ENCODE measurements at places on chromosomes 5 and 9. TPM values are rescaled to one million over a fixed set of nuclear protein-coding genes. Genes with fewer than 3 reads are reported as not detected.

The MAN1B1 gene
- total RNA-seq = 48.1 TPM

GRCh38 chr5:171122372-171122771 is 186.7 kb upstream of the TLX3 start:
- no peak overlapping the region for H3K4me3 ChIP-seq
- H3K27ac ChIP-seq = no peak overlapping the region
- no peak for DNase-seq
- no peaks in the 10 kb centered on the region for H3K27me3 ChIP-seq
- H3K36me3 ChIP-seq = no peaks in the 10 kb centered on the region
- H3K4me1 ChIP-seq = no peaks in the 10 kb centered on the region

GRCh38 chr5:132254321-132254977 is 3.0 kb upstream of the PDLIM4 start:
- H3K27me3 ChIP-seq = peaks cover 27% of the 10 kb centered on the region
- H3K4me3 ChIP-seq = no peak overlapping the region
- H3K27ac ChIP-seq = no peak overlapping the region

DNA sequence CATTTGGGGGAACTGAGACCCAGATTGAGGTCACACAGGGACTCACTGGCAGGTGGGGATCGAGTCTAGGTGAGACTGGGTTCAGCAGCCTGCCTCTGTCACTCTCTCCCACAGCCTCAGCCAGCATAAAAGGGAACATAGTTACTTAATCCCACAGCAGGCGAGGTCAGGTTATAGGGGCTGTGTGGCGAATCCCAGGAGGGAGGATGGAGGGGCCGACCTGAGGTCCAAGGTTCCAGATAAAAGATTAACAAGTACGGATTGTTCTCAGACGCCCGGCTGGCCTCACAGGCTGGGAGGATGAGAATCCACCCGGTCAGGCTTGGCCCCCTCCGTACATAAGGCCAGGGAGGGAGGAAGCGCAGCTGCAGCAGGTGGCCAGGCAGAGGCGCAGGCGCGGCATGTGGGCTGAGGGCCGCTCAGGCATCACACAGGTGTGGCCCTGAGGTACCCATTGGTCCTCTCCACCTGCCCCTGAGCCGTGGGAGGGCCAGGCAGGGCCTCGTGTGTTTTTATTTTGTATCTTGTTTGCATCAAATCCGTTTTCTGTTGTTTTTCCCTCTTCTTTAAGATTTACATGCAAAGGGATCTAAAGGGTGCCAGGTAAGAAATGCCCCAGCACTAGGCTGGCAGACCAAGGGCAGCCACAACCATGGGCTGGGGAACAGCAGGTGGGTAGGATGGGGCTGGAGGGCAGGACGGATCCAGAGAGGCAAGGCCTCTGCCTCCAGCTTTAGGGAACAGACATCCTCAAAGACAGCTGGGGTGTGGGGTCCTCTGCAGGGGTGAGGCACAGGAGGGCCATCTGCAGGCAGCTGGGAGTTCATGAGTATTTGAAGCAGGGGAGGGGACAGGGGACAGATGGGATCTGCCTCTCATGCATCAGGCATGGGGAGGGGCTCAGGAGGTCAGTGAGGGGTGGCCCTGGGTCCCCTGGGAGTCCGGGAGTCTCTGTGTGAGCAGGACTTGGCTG is 3.6 kb downstream of the SUSD3 start:
- no peak for DNase-seq
- peak overlapping the region; percentile 91 for H3K4me3 ChIP-seq
- peak overlapping the region; percentile 94 for H3K27ac ChIP-seq

The IL13 gene
- 308 TPM for total RNA-seq

DNA sequence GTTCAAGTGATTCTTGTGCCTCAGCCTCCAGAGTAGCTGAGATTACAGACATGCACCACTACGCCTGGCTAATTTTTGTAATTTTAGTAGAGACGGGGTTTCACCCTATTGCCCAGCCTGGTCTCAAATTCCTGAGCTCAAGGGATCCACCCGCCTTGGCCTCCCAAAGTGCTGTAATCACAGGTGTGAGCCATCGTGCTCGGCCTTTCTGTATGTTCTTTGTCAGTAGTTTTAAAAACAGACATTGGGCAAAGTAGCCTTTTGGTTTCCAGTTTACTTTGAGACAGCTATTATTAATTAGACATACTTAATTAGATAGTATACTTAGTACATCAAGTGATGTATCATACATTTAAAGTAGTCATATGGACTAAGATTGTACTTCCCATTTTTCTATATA is 45.2 kb downstream of the RBM27 start:
- no peak overlapping the region for H3K27ac ChIP-seq
- peaks cover 10% of the 10 kb centered on the region for H3K4me1 ChIP-seq
- H3K4me3 ChIP-seq = no peak overlapping the region
- H3K27me3 ChIP-seq = no peaks in the 10 kb centered on the region

The SOHLH1 gene
- not detected for total RNA-seq

The AK3 gene
- 23.9 TPM for total RNA-seq

DNA sequence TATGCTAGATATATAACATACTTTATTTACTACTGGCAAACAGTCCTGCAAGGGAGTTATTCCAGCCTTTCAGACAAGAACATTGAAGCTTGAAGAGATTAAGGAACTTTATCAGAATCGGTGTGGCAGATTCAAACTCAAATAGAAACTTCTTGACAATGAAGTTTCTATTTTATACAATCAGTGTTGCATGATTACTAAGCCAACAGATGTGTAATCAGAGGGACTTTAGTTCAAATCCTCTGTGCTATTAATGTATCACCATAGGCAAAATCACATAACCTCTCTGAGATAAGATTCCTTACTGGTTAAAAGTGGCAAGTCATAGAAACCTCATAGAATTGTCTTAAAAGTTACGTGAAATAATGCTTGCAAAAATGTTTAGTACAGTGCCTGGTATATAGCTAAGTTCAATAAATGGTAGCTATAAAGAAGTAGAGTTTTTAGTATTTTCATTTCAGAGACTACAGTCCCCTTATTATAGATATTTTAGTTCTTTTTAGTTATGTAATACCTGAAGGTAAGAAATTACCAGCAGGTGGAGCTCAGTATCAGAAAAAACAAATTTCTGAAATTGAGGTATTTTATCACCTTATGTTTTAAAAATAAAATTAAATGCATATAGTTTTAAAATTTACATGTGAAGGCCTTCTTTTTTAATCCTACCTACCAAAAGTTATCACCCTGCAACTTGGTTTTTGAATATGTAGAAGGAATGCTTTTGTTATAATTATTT is 172.1 kb downstream of the FER start:
- no peaks in the 10 kb centered on the region for H3K4me1 ChIP-seq
- H3K4me3 ChIP-seq = no peak overlapping the region
- H3K36me3 ChIP-seq = no peaks in the 10 kb centered on the region
- no peaks in the 10 kb centered on the region for H3K27me3 ChIP-seq

The ELL2 gene
- total RNA-seq = 97.6 TPM

The C9orf153 gene
- total RNA-seq = not detected

The WDR38 gene
- total RNA-seq = not detected

The NOXA1 gene
- total RNA-seq = 0.49 TPM

DNA sequence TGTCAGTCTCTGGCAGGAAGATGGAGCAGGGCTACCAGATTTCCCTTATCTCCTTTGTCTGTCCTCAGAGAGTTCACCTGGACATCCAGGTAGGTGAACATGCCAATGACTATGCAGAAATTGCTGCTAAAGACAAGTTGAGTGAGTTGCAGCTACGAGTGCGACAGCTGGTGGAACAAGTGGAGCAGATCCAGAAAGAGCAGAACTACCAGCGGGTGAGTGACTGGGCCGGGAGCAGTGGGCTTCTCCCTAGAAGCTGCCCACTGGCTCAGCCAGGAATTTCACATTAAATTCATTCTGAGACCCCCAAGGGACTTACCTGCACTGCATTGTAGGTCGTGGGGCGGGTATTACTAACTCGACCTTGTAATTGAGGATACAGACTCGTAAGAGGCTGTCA is 2.1 kb downstream of the TMED9 start:
- no peak for DNase-seq
- H3K27ac ChIP-seq = no peak overlapping the region
- peaks cover 28% of the 10 kb centered on the region for H3K36me3 ChIP-seq
- peaks cover 12% of the 10 kb centered on the region for H3K27me3 ChIP-seq

DNA sequence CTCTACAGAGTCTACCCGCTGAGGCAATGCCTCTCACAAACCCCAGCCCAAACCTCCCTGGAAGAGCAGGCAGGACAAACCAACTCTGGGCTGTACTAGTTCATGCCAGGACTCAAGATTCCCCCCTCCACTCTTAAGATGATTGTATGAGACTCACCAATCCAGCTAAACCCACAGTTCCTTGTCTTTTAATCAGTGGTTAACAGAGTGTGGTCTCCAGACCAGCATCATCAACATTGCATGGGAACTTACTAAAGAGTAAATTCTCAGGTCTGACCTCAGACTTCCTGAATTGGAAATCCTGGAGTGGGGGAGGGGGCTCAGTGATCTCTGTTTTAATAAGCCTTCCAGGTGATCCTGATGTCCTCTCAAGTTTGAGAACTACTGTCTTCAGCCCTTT is 240.9 kb downstream of the GAS1 start:
- no peaks in the 10 kb centered on the region for H3K27me3 ChIP-seq
- H3K4me1 ChIP-seq = no peaks in the 10 kb centered on the region
- DNase-seq = no peak
- H3K27ac ChIP-seq = no peak overlapping the region
- H3K36me3 ChIP-seq = no peaks in the 10 kb centered on the region
- H3K4me3 ChIP-seq = no peak overlapping the region

GRCh38 chr5:149886060-149886459 is 58.5 kb downstream of the PDE6A start:
- H3K27ac ChIP-seq = no peak overlapping the region
- DNase-seq = no peak
- no peak overlapping the region for H3K4me3 ChIP-seq
- H3K27me3 ChIP-seq = no peaks in the 10 kb centered on the region

DNA sequence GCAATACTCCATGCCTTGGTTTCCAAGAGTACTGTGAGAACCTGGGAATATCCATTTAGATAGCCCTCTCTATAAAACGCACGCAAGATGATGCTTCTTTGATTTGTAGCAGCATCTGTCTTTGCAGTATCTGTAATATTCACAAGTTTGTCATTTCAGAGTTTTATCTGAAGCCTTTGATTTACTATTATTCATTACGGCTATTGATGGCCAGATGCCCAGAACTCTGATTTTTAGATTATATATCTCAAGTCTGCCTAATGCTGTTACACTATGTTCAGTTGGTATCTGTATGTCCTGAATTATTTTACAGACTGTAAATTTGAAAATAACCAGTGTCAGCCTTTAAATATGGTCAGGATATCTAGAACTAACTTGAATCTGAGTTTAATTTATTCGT is 233.3 kb downstream of the FAM170A start:
- H3K27ac ChIP-seq = no peak overlapping the region
- DNase-seq = no peak
- no peaks in the 10 kb centered on the region for H3K36me3 ChIP-seq
- H3K4me1 ChIP-seq = no peaks in the 10 kb centered on the region

DNA sequence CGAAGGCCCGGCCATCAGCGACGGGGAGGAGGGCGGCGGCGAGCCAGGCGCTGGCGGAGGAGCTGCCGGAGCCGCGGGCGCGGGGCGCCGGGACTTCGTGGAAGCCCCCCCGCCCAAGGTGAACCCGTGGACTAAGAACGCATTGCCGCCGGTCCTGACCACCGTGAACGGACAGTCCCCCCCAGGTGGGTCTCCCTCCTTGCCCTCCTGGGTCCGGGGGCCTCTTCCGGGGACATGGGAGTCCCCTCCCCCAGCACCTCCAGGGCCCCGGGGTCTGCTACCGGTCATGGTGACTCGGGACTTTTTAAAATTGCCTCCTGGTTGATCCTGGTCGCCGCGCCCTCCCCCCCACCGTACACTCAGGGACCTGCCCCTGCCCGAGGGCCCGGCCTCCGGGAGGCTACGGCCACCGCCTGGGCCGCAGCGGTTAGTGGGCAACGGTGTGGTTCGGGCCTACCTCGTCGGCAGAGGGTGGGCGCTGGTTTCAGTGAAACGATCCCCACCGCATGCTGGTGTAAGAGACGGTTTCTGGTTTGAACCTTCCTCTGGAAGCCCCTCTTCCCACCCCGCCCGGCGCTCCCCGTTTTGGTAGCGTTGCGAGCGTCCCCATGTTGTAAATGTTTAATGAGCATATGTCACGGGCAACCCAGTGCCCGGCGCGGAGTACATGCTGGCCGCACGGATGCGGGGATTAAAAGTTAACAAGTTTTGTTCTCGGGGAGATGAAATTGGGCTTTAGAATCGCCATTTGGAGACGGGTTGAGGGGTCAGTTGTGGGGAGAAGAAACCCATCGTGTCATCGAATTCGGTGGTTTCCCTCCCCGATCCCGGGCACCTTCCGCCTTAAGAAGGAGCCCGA is 1.1 kb downstream of the LARP1 start:
- H3K4me3 ChIP-seq = peak overlapping the region; percentile 94
- peak overlapping the region; percentile 96 for H3K27ac ChIP-seq
- H3K36me3 ChIP-seq = peaks cover 13% of the 10 kb centered on the region
- peaks cover 1% of the 10 kb centered on the region for H3K27me3 ChIP-seq

- no peak overlapping the region for H3K27ac ChIP-seq
- H3K4me1 ChIP-seq = peaks cover 11% of the 10 kb centered on the region
- peaks cover 60% of the 10 kb centered on the region for H3K36me3 ChIP-seq
- no peak overlapping the region for H3K4me3 ChIP-seq
Measured at GRCh38 chr5:176352116-176352878, 9.3 kb downstream of the KIAA1191 start.

DNA sequence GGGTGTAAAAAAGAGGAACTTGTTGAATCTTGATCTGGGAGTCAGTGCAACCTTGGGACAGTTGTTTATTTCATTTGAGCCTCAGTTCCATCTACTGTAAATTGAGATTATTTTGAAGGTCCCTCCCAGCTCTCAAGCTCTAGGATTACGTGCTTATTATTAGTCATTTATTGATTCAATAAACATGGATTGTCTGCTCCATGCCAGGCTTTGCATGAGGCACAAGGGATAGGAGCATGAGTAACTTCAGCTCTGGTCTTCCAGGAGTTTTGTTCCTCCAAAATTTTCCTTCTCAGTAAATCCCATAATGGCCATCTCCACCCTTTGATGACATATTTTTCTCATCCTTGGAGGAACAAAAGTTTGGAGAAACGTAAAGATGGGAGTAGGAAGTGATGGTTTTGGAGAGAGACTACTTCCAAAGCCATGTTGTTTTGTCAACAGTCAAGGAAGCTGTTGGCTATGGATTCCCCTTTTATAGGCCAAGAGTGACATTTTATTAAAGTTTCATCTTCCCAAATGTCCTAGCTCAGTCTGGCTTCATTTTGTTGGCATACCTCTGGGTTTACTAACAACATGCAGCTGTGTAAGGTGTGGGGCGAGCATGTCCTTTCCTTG is 244.6 kb downstream of the DMRT2 start:
- peaks cover 2% of the 10 kb centered on the region for H3K27me3 ChIP-seq
- no peaks in the 10 kb centered on the region for H3K36me3 ChIP-seq
- H3K4me3 ChIP-seq = no peak overlapping the region
- H3K27ac ChIP-seq = no peak overlapping the region

The MELK gene
- 48.3 TPM for total RNA-seq

DNA sequence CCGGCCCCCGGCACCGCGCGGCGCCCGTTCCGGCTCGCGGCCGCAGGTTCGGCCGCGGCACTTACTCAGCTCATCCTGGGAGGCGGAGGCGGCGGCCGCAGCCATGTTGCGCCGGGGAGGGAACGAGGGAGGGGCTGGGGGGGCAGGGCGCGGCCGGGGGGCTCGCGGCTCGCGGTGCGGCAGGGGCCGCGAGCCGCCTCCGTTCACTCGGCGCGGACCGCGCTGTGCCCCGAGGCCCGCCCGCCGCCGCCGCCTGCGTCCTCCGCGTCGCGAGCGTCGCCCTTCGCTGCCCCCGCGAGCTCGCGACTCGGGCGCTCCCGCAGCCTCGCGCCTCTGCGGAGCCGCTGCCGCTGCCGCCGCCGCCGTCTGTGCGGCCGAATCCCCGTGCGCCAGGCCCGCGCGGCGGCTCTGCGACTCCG is 735 bp downstream of the ECPAS start:
- no peak overlapping the region for H3K27ac ChIP-seq
- peaks cover 15% of the 10 kb centered on the region for H3K36me3 ChIP-seq
- peaks cover 3% of the 10 kb centered on the region for H3K27me3 ChIP-seq
- peaks cover 39% of the 10 kb centered on the region for H3K4me1 ChIP-seq

The SPINK4 gene
- total RNA-seq = not detected

Data from activated T-helper 1 cell treated with anti-CD3 and anti-CD28 coated beads, Interleukin-12 subunit alpha, Interleukin-12 subunit beta, Interleukin-2, Interleukin-4 antibody, amounts not matched to agents 30 ng/mL and 10 ng/mL and 1 ng/mL, durations not matched to agents 14 hours and 24 hours and 36 hours (primary cell).